ENCODE measurements at places on chromosomes 1 and 21. TPM values are rescaled to one million over a fixed set of nuclear protein-coding genes. Genes with fewer than 3 reads are reported as not detected.

Gene ZMPSTE24
- total RNA-seq, result 42.5 TPM

Gene SLAMF9
- total RNA-seq, result not detected

Gene C1QC
- 800 TPM for total RNA-seq

Gene FCN3
- 1,125 TPM for total RNA-seq

Gene NBPF10
- total RNA-seq, result 3.2 TPM

Gene MIER1
- 44.0 TPM for total RNA-seq

Gene FAM43B
- 0.38 TPM for total RNA-seq

Gene DLGAP3
- 0.18 TPM for total RNA-seq

Gene FAM72D
- total RNA-seq, result 0.77 TPM

Gene FAM167B
- 21.9 TPM for total RNA-seq

- H3K4me3 ChIP-seq, result no peak overlapping the region
- H3K27me3 ChIP-seq, result no peaks in the 10 kb centered on the region
- no peaks in the 10 kb centered on the region for H3K36me3 ChIP-seq
- DNase-seq, result no peak
- H3K27ac ChIP-seq, result no peak overlapping the region
- no peaks in the 10 kb centered on the region for H3K4me1 ChIP-seq
Observed at GRCh38 chr1:203600782-203601513, 25.7 kb upstream of the ATP2B4 start.

GRCh38 chr1:116772648-116773045 lies 18.4 kb downstream of the CD2 start:
- no peaks in the 10 kb centered on the region for H3K27me3 ChIP-seq
- H3K27ac ChIP-seq, result no peak overlapping the region
- no peaks in the 10 kb centered on the region for H3K36me3 ChIP-seq
- DNase-seq, result no peak

DNA sequence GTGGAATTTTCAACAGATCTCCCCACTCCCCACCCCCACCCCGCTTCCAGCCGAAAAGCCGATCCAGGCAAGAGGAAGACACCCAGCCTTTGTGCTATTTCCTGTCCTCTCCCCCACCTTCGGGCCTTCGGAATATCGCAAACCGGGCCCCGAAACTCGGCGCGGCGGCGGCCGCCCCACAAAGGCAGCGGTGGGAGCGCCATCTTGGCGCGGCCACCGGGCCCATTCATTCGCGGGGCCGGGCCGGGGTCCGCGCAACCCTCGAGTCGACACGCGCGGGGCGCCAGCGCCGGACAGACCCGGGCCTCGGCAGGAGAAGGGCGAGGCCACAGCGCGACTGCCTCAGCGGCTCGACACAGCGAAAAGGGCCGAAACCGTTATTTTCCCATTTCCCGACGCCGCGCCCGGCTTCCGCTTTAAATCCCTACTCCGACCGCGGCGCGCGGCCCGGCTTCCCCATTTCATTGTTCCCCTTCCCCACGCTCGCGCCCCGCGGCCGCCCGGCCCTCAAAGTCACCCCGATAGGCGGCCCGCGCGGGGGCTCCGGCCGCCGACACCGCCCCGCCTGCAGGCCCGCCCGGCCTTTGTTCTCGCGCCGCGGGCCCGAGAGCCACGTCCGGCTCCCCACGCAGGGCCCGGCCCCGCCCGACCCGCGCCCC lies 911 bp downstream of the GNB1 start:
- H3K4me1 ChIP-seq, result peaks cover 66% of the 10 kb centered on the region
- peak; percentile 92 for DNase-seq
- H3K36me3 ChIP-seq, result no peaks in the 10 kb centered on the region
- peak overlapping the region; percentile 93 for H3K4me3 ChIP-seq
- no peaks in the 10 kb centered on the region for H3K27me3 ChIP-seq
- peak overlapping the region; percentile 87 for H3K27ac ChIP-seq

- no peak for DNase-seq
- no peaks in the 10 kb centered on the region for H3K36me3 ChIP-seq
- H3K4me3 ChIP-seq, result no peak overlapping the region
- H3K27me3 ChIP-seq, result no peaks in the 10 kb centered on the region
- peak overlapping the region; percentile 38 for H3K27ac ChIP-seq
Observed at GRCh38 chr21:42993051-42993712, 18.8 kb downstream of the PKNOX1 start.

DNA sequence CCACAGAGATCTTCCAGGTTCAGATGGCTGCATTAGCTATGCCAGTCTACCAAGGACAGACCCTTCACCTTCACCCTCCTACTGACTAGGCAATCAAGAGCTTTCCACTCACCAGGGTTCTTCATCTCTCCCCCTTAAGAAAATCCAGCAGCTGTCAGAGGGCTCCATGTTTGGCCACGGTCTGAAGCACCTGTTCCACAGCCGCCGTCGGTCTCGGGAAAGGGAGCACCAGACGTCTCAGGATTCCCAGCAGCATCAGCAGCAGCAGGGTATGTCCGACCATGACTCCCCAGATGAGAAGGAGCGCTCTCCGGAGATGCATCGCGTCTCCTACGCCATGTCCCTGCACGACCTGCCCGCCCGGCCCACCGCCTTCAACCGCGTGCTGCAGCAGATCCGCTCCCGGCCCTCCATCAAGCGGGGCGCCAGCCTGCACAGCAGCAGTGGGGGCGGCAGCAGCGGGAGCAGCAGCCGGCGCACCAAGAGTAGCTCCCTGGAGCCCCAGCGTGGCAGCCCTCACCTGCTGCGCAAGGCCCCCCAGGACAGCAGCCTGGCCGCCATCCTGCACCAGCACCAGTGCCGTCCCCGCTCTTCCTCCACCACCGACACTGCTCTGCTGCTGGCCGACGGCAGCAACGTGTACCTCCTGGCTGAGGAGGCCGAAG lies 13.8 kb downstream of the TMCC2 start:
- no peaks in the 10 kb centered on the region for H3K36me3 ChIP-seq
- no peak overlapping the region for H3K27ac ChIP-seq
- H3K4me1 ChIP-seq, result peaks cover 19% of the 10 kb centered on the region
- no peaks in the 10 kb centered on the region for H3K27me3 ChIP-seq
- DNase-seq, result no peak

DNA sequence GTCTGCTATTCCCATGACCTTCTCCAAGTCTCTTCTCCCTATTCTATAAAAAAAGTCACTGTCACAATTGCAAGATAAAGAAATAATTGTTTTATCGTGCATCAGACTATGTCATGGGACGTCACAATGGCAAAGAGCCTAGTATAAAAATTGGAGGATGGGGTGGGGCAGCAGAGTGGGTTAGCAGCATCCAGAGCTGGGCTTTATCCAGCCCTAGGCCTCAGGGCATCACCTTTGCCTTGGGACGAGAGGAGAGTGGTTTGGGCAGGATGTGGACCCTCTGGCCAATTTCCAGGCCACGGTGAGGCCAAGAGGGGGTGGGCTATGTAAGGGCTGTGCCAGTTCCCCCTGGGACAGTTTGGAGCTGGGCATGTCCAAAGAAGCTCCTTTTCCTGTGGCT lies 25.7 kb downstream of the WNT4 start:
- no peak overlapping the region for H3K4me3 ChIP-seq
- H3K36me3 ChIP-seq, result peaks cover 25% of the 10 kb centered on the region
- no peak overlapping the region for H3K27ac ChIP-seq
- no peak for DNase-seq
- peaks cover 26% of the 10 kb centered on the region for H3K4me1 ChIP-seq
- H3K27me3 ChIP-seq, result no peaks in the 10 kb centered on the region

DNA sequence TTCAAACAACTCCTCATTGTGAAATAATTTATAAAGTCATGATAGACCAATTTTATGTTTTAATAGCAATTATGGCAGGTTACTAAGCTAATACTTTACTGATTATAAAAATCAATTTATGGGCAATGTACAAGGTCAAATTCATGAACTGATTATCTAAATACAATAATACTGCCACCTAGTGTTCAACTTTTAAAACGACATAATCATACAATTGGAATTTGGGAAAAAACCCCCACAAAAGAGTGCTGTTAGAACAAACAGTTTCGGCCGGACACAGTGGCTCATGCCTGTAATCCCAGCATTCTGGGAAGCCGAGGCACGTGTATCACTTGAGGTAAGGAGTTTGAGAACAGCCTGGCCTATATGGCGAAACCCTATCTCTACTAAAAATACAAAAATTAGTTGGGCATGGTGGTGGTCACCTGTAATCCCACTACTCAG lies 14.0 kb downstream of the GTF2B start:
- DNase-seq, result no peak
- no peaks in the 10 kb centered on the region for H3K27me3 ChIP-seq
- peaks cover 28% of the 10 kb centered on the region for H3K36me3 ChIP-seq
- no peak overlapping the region for H3K27ac ChIP-seq
- peaks cover 77% of the 10 kb centered on the region for H3K4me1 ChIP-seq

DNA sequence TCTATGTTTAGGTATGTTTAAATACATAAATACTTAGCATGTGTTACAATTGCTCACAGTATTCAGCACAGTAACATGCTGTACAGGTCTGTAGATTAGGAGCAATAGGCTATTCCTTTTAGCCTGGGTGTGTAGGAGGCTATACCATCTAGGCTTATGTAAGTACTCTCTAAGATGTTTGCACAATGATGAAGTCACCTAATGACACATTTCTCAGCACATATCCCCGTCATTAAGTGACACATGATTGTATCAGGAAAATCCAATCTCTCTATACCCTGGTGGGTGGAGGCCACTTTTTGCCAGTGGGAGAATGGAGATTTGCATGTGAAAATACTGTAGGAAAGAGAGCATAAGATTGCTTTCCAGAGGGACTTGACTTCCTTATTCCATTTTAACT lies 5.5 kb upstream of the TEDDM1 start:
- H3K4me1 ChIP-seq, result no peaks in the 10 kb centered on the region
- no peaks in the 10 kb centered on the region for H3K36me3 ChIP-seq
- H3K27me3 ChIP-seq, result no peaks in the 10 kb centered on the region
- H3K27ac ChIP-seq, result no peak overlapping the region
- DNase-seq, result no peak

- H3K27ac ChIP-seq, result no peak overlapping the region
- H3K4me3 ChIP-seq, result no peak overlapping the region
- H3K36me3 ChIP-seq, result no peaks in the 10 kb centered on the region
Observed at GRCh38 chr21:40271164-40271563, 403.9 kb downstream of the PCP4 start.

GRCh38 chr1:119712342-119713038 lies 756 bp downstream of the PHGDH start:
- DNase-seq, result peak; percentile 69
- peak overlapping the region; percentile 64 for H3K4me3 ChIP-seq
- peaks cover 22% of the 10 kb centered on the region for H3K27me3 ChIP-seq
- peak overlapping the region; percentile 53 for H3K27ac ChIP-seq
- H3K4me1 ChIP-seq, result peaks cover 19% of the 10 kb centered on the region

GRCh38 chr1:61210435-61211154 lies 128.2 kb downstream of the NFIA start:
- H3K27ac ChIP-seq, result no peak overlapping the region
- H3K4me3 ChIP-seq, result no peak overlapping the region
- H3K27me3 ChIP-seq, result no peaks in the 10 kb centered on the region
- no peak for DNase-seq

Data from lower lobe of right lung (tissue), 2 donors.